Occipital lobe (tissue), 3 donors: ENCODE measurements at places on chromosomes 1 and 21. TPM values are rescaled to one million over a fixed set of nuclear protein-coding genes. Genes with fewer than 3 reads are reported as not detected.

OR2T35 gene
- not detected for total RNA-seq

FMO2 gene
- total RNA-seq, result 0.31 TPM

LIN28A gene
- total RNA-seq, result not detected

DNAJC28 gene
- 6.4 TPM for total RNA-seq

ENO1 gene
- 260 TPM for total RNA-seq

- no peak for DNase-seq
Measured at GRCh38 chr1:203564024-203564423, 62.6 kb upstream of the ATP2B4 start.

GRCh38 chr1:57470036-57470435, 46.2 kb upstream of the DAB1 start:
- DNase-seq, result no peak

DNA sequence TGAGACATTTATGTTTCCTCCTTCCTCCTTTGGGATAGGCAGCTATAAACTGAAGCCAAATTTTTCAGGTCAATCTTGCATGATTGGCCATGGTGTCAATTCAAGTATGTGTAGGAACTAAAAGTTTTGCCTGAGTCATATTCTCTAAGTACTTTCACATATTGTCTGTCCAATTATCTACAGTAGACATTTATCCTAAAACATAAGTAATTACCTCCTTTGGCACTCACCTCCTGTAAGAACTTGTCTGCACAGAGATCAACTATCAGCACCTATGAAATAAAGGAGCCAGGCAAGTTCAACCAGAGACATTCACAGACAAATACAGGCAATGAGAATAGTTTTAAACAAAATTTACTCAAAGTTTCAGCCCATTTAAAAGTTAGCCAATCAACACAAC, 14.2 kb upstream of the BCAS2 start:
- no peak for DNase-seq

DNA sequence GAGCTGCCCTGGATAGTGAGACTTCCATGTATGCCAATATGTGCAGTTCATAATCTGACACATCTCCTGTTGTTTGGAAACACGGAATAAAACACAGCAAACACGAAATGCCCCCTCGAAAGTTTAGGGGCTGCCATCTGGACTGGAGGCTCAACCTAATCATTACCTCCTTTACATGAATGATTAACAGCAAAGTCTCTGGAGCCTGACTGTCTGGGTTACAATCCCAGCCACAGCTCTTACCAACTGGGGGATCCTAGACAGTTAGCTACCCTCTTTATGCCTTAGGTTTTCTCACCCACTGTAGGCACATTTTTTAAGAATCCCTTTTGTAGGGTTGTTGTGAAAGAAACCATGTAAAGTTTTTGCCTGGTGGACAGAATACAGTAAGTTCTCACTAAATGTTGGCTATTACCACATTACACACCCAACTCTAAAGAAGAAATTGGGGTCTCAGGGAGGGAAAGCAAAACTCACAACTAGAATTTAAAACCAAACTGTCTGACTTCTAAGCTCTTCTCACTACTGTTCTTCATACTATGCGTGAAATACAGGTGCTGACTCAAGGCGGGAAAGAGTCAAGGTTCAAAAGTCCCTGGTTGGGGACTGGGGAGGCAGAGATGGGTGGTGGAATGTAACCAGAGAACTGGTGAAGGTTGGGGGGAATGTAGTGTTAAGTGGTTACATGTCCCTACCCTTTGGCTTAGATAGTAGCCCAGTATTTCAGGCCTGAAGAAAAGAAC, 24.2 kb downstream of the CYP4A22 start:
- no peak for DNase-seq

GRCh38 chr1:110752941-110753725, 78.4 kb upstream of the KCNA3 start:
- no peak for DNase-seq

- DNase-seq, result no peak
Measured at GRCh38 chr21:34801519-34802132, 132.8 kb downstream of the CLIC6 start.

- no peak for DNase-seq
Measured at GRCh38 chr1:27163093-27163492, 8.2 kb upstream of the SLC9A1 start.

GRCh38 chr1:216119600-216119999, 303.6 kb downstream of the USH2A start:
- no peak for DNase-seq

GRCh38 chr1:234730770-234731568, 121.0 kb upstream of the IRF2BP2 start:
- DNase-seq, result no peak

DNA sequence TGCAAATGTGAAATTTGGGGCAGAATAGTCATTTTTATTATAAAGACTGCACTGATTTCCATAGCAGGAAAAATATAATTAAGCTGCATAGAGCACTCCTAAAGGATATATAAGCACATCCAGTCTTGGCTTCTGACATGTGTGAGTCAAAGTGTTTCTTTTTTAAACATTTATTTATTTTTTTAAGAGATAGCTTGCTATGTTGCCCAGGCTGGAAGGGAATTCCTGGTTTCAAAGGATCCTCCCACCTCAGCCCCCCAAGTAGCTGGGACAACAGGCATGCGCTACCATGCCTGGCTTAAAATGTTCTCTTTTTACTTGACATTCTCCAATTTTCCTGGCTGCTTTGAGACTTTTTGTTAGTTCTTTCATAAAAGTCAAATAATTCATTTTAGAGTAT, 126.1 kb downstream of the HMCN1 start:
- DNase-seq, result no peak

GRCh38 chr1:97314685-97315084, 593.1 kb downstream of the PTBP2 start:
- DNase-seq, result no peak

GRCh38 chr1:111879081-111879480, 110.4 kb downstream of the KCND3 start:
- no peak for DNase-seq

DNA sequence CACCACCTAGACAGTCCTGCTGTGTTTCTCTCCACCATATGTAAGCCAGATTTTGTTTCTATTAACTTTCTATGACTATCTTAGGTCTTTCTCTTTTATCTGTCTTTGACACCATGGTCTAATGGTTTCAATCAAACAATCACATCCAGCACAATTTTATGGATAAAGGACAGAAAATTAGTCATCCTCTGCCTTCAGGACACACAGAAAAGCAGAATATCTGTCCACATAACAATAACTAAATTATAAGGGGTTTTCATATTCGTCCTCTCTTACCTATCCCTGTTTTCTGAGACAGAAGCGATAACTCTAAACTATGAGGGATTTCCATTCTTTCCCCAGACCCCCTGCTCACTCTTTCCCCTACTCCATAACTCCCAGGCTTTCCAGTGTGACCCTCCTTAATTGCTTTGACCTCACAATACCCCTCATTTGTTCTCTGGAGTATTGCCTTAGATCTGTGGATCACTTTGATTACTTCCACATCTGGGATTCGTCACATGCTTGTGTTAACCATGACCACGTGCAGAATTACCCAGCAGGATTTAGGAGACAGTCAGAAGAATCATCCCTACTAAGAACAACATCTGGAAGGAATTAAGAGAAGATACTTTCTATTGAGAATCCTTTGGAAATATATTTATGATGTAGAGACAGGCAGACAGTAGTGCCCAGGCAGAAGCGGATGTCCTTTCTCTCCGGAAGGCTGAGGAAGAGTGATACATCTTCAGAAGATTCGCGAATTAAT, 108.2 kb upstream of the GREM2 start:
- DNase-seq, result no peak

- no peak for DNase-seq
Measured at GRCh38 chr1:159996653-159997052, 35.1 kb downstream of the PIGM start.

DNA sequence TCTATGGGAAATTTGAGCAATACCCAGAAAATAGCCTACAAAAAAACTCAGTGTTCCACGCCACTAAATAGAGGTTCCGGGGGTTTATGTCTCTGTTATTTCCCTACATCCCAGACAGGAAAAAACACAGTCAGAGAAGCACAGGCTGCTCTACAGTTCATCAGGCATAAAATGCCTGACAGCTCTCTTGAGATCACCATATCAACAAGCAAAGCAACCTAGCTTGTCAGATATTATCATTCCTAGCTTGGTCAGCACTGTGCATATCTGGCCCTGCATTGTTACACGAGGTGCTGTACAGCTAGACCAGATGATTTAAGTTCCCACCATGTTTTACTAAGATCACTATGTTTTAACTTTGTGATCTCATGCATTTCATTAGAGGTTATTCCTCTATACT, 172.6 kb downstream of the PTPRC start:
- DNase-seq, result no peak

GRCh38 chr1:14597343-14598006, 1.0 kb upstream of the KAZN start:
- DNase-seq, result no peak

- no peak for DNase-seq
Measured at GRCh38 chr21:43743947-43744346, 25.0 kb downstream of the PDXK start.

- DNase-seq, result no peak
Measured at GRCh38 chr1:236147068-236147467, 4.7 kb downstream of the GPR137B start.

DNA sequence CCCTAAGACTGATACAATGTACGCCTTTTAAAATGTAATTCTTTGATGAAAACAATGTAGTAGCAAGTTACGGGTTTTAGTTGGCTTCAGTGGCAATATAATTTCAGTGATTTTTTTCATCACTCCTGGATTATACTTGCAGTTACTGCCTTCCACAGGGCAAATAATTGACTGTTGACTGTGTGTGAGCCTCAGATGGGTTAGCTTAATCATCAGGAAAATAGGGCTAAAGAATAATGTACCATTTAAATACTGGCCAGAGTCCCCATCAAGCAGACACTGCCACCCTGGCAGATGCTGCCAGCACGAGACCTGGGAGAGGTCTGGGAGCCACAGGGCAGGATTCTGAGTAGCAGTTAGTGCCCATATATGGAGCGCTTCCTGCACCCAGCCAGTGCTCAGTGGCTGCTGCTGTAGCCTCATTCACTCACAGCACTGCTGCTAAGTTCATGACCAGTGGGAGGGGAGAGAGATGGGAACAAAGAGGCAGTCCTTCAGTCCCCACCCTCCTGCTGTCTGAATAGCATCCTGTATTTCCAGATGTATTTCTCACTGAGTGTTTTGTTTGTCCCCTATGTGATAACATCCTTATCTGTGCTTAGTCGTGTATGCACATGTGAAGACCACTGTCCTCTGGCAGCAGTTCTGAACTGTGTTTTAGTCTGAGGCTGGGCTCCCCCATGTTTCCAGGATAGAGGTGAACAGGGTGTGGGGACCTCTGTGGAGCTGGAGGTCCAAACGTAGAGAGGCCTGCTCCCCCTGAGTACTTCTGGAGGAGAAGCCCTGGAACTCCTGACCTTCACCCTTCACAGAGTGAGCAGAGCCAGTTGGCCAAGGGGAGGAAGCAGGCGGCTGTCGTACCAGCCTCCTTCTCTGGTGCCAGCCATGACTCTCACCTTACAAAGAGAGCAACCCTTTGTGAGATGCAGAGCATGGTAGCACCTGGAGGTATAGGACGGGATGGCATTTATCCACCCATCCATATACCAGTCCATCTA, 80.4 kb downstream of the ADARB1 start:
- no peak for DNase-seq

GRCh38 chr1:161382214-161383019, 14.7 kb upstream of the CFAP126 start:
- DNase-seq, result no peak

- no peak for DNase-seq
Measured at GRCh38 chr1:109687641-109688499, at the start of gene GSTM1. Gene GSTM1 (plus strand): TSS chr1:109687817. CDS start chr1:109687874, 57 bp downstream.

GRCh38 chr1:93750955-93751354, 69.3 kb upstream of the BCAR3 start:
- DNase-seq, result no peak

- no peak for DNase-seq
Measured at GRCh38 chr1:18217398-18218043, 109.9 kb downstream of the IGSF21 start.

DNA sequence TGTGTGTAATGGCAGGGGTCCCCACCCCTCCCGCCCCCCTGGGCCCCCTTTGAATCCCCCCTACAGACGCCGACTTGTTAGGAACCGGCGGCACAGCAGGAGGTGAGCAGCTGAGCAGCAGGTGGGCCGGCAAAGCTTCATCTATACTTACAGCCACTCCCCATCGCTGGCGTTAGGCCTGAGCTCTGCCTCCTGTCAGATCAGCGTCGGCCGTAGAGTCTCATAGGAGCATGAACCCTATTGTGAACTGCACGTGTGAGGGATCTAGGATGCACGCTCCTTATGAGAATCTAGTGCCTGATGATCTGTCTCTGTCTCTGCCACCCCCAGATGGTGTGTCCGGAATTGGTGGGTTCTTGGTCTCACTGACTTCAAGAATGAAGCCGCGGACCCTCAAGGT, 14.9 kb upstream of the VPS26C start:
- no peak for DNase-seq

GRCh38 chr1:198254521-198254920, 97.7 kb downstream of the NEK7 start:
- no peak for DNase-seq

DNA sequence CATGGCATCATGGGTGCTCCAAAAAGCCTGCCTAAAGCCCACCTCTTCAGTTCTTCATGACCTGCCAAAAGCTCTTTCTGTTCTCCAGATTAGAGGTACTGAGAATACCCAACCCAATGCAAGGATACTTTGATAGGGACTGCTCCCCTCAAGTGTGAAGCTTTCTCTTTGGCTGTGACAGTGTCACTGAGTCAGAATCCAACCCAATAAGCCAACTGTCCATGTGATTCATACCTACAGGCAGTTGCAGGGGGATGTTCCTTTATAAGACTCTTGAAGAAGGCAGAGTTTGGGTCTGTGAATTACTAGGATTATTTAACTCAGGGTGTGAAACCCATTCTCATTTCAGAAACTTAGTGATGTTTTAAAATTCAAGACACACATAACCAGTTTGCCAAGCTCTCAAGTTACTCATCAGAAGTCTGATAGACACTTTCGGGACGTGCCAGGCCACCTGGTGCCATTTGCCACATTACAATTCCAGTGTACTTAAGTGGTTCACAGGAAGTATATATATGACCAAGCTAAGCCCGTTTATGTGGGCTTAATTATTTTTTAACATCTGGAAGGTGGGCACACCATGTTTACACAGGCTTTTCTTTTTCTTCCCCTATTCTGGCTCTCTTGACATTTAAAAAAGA, 265.8 kb downstream of the NFIA start:
- no peak for DNase-seq

DNA sequence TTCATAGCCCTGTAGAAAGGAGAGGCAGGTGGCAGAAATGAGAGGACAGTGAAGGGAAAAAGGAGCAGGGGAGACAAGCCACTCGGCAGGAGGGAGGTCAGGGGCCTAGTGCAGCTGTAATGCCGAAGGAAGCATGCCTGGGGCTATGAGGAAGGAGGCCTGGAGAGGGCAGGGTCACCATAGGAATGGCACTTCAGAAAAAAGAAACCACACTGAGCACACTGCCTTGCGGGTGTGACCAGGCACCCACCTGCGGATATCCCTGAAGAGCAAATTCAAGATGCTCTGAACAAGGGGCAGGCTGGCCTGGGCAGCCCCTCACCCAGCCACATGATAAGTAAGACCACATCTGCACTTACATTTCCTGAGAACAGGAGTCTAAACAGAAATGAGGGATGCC, 104.7 kb downstream of the JAK1 start:
- no peak for DNase-seq

- DNase-seq, result no peak
Measured at GRCh38 chr1:94468708-94469107, 50.5 kb downstream of the ABCD3 start.
